Neural progenitor cell (in vitro differentiated cells): ENCODE measurements at places on chromosomes 6 and 20.

DNA sequence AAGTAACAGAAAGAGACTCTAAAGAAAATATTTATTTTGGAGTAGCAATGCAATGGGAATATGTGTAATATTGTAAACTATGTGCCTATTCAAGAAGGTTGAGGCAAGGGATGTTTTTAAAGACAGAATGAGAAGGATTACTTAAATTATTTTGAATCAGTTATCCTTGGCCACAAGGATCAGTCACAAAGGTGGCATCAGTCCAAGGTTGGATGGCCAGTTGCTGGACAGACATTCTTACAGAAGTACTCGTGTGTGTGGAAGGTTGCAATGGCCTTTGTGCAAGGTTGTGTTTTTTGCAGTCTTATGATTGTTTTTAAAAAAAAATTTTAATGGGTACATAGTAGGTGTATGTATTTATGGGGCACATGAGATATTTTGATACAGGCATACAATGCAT is 2.0 kb downstream of the QRSL1 start:
- DNase-seq: no peak

DNA sequence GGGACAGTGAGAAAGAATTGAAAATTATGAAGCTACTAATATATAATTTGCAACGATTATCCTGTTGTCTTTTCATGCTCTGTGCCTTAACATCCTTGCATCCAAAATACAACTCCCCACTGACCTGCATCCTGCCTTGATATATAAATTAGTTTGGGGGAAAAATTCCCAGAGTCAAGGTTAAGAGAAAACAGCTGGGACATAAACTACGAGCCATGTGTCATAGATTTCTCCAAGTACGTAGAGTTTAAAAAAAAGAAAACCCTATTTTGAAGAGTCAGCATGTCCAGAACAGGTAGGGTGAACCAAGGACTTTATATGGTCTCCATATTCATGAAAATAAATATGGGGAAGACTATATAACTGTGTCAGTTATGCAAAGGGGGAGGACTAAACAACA is 123.8 kb upstream of the MARCKS start:
- DNase-seq: no peak

DNA sequence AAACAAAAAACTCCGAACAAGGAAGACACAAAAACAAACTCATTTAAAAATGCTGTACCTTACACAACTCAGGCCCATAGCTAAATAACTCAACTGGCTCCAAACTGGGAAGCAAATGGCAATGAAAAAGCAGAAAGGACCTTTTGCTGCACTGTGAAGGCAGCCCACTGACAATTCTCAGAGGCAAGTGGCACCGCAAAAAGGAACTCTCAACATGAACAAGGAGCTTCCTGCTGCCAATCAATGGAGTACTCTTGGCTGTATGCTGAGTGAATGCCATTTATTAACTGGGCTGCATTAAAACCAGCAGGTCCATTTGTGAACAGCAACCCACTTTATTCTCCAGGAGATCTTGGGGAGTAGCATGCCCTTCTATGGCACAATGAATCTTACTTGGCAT is 209.9 kb downstream of the PTPRK start:
- no peak for DNase-seq

DNA sequence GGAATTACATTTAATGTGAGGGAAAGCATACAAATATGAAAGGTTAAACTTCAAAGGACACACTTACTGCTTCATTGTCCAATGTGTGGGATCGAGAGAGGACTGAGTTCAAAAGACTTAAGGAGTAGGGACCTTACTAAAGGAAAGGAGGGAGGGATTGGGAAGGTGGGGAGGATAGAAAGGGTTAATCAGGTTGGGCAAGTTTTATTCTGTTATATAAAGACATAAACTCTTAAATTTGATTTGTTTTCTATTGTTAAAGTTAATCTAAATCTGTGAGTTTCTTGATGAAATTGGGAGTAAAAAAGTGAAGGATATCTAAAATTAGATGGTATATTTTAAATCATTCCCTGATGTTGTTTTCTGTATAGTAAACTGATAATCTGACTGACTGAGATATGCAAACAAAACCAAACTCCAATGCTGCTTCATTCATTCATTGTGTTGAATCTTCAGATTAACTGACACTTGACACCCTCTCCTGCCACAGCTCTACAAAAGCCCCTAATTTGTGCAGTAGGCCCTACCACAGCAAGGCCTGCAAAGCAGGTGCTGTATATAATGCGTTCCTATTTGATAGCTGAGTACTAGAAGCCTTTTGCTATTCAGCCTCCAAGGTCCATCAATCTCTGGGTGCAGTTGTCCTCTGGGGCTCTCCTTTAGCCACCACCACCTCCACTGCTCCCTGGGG is 1.3 kb upstream of the UBE2J1 start:
- peak; percentile 84 for DNase-seq

GRCh38 chr6:87341899-87342298 is 2.7 kb upstream of the C6orf163 start:
- no peak for DNase-seq

DNA sequence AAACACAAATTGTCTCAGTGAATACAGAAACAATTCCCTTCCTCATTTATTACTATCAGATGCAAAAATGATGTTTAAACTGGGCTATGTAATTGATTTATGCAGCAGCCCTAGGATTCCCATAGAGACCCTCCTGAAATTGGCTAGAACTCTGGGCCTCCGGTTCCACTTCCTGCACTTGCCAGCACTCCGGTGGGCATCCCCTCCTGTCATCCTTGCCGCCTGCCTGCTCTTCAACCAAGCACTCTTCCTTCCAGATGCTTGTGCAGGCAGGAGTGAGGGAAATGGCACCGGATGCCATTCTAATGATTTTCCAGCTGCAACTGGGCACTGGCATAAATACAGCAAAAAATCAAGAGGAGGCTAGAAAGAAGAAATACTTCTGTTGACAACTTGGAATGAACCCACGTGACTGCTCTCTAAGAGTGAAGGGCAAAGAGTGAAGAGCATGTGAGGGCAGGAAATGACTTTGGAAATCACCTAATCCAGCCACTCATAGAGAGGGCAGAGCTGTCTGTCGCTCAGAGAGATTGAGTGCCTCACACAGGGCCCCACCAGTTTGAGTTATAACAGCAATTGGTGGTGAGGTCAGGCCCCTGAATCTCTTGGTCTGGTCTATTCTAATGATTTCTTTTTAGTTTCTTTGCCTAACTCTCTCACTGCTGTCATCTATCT is 3.7 kb upstream of the NEDD9 start:
- DNase-seq: no peak

- no peak for DNase-seq
Observed at GRCh38 chr6:107331409-107332386, 127.7 kb downstream of the PDSS2 start.

DNA sequence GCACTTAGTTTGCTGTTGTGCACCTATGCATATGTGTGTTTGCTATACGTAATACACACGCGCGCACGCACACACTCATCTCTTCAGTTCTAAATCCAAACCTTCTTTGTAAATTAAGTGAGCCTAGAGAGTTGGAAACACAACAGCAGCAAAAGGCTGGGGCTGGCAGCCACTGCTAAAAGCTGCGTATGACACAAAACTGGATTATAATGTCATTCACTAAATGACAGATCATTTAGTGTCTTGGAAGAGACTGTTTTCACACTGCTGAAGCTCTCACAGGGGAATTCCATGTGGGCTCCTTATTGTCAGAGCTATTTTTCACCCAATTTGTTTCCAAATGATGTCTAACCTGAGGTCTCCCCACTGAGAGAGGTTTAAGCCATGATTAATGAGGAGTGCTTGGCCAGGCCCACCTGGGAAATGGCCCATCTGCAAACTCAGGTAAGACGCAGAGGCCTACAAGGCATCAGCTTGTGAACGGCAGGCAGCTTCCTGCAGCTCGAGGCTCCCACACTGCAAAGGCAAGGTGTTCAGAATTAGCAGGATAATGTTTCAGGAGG is 94.2 kb downstream of the OLIG3 start:
- no peak for DNase-seq

DNA sequence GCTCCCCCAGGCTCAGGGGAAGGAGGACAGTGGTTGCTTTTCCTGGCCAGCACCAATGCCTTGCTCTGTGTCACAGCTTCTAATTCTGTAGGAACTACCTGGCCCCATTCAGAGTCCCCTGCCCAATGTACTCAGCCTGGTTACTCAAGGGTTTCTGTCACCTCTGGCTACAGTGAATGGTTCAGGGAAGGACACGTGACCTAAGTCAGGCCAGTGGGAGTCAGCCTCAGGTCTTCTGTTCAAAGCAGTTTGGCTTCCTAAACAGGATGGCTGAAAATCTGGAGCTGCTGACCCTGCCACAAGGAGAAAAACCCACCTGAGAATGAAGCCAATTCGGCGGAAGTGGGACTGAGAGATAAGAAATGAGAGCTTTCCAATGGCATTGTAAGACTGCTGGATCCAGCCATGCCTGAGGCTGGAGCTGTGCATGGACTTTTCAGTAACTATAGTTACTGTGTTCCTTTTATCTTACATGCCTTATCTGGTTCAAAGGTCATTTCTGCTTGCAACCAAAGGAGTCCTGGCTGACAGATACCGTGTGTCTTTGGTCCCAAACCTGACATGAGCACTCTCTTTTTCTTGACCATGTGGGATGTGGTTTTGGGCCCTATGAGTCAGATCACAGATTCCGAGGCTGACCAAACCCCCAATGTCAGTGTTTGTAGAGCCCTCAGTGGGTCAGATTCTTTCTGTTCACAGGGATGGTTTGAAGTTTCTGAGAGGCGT is 104.3 kb downstream of the SULF2 start:
- no peak for DNase-seq

- no peak for DNase-seq
Observed at GRCh38 chr6:81906709-81907204, 154.3 kb upstream of the TENT5A start.

GRCh38 chr6:95790787-95791186 is 213.5 kb downstream of the MANEA start:
- no peak for DNase-seq

DNA sequence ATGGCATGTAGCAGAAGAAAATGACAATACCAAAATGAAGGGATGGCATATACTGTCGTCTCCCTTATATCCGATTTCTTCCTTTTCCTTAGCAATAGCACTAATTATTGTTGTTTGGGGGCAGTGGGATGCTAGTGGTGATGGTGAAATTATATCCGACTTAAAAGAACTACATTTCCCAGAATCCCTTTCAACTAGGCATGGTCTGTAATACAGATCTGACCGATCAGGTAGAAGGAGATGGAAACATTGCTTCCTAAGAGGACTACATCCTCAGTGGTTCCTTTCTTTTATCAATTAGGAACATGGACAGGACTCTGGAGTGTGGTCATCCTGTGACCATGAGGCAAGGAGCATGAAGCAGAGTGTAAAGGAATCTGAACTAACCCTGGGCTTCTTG is 532.6 kb downstream of the CBLN4 start:
- DNase-seq: peak; percentile 26

GRCh38 chr6:16045238-16045637 is 83.6 kb upstream of the MYLIP start:
- DNase-seq: no peak

DNA sequence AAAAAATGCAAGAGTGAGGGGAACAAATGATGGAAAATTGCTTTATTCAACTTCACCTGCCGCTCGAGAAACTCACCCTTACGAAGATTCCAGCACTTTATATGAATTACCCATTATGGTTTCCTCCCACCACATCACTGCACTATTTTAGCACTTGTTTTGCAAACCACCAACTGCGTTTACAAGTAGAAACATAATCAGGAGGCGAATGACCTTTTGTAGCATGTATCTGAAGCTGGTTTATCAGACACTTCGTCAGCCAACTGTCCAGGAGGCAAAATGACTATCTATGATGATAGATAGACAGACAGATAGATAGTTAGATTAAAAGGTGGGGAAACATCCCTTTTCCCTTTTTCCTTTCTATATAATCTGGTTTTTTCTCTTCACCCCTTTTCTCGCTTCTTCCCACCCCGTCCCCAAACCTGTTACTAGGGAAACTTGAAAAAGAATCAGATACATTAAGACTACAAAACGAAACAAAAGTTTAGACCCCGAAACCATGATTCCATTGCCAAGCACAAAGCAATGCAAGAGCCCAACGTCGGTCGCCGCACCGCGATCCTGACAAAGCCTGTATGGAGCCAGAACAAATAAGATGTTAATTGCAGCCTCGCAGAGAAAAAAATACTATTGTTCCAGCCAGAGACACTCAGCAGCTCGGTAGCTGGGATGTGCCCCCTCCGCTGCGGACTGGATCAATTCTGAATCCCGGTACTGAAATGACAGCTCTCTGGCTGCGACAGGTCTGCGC is 933 bp upstream of the ADGRB3 start:
- no peak for DNase-seq

DNA sequence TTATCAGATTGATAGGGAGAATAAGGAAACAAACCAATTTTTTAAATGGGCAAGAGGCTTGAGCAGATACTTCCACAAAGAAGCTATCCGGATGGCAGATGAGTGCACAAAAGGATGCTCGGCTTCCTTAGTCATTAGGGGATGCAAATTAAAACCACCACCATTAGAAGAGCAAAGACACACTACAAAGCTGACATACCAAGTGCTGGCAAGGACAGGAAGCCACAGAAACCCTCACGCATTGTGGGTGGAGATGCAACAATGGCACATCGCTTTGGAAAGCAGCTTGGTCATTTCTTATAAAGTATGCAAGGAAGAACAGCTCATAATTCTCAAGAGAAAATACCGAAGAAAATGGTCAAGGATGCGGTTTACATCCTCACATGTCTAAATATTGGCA is 19.8 kb downstream of the BFSP1 start:
- no peak for DNase-seq

GRCh38 chr20:10219993-10220750 is 1.5 kb downstream of the SNAP25 start:
- no peak for DNase-seq

DNA sequence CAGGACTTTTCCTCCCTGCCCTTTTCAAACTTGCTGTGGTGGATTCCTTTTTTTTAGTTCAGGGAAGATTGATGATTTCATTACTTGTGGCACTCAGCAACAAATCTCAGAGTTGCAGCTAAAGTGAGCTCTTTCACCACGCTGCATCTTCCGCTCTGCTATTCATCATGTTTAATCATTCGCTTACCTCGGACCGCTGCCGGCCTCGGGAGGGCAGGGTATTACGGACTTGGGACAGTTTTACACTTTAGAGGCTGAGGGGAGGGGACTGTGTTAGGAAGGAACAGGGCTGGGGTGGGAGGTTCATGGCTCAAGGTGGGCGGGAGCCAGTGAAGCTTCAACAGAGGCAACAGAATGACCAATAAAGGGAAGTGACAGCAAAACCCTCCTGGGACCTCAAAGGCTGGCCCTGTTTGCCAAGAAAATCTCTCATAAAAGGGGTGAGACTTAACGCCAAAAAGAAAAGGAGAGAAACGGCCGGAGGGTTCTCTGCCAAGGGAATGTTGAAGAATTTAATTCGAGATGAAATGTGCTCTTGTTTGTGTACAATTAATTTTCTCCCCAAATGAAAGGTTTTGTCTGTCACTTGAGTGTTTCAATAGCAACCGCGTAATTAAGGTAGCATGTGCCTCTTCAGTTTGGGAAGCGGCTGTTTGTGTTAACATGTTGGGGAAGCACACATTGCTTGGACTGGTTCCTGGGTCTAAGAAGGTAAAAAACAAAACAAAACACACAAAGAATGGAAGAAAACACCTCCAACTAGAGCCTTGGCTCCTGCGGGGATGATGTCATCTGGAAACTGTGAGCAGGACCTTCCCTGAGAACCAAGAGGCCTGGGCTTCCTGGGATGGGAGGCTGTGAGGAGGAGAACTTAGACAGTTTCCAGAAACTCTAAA is 72.5 kb upstream of the SULF2 start:
- no peak for DNase-seq

- peak; percentile 31 for DNase-seq
Observed at GRCh38 chr20:775679-776135, 7.4 kb upstream of the SLC52A3 start.

- no peak for DNase-seq
Observed at GRCh38 chr6:32191696-32192607, 491 bp downstream of the GPSM3 start.
